CD4-positive, alpha-beta T cell (primary cell): ENCODE measurements at places on chromosomes 7 and 10.

DNA sequence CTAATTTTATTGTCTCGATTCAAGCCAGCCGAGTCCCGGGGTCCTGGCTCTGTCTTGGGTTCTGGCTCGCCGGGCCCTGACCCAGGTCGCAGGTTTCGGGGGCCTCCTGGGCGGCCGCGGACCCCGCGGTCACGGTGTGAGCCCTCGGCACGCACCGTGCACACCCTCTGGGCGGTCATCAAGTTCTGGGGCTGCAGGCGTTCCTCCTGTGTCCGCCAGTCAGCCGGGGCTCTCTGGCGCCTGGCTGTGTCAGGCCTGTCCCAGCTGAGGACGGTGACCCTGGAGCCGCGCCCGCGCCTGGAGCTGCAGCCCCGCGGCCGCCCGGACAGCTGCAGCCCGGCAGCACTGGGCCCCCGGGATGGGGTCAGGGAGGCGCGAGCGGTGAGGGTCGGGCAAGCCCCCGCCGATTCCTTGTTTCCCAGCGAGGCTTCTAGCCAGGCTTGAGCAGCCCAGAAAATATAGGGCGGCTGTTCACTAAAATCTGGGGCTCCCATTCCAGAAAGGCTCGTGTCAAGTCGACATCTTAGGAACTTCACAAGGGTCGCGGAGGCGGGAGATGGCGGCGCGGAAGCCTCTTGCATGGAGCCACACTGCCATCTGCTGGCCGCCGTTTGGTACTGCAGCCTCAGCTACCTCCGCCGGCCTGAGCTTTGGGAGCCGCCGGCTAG lies 4.2 kb upstream of the HOXA7 start:
- DNase-seq, result peak; percentile 92

DNA sequence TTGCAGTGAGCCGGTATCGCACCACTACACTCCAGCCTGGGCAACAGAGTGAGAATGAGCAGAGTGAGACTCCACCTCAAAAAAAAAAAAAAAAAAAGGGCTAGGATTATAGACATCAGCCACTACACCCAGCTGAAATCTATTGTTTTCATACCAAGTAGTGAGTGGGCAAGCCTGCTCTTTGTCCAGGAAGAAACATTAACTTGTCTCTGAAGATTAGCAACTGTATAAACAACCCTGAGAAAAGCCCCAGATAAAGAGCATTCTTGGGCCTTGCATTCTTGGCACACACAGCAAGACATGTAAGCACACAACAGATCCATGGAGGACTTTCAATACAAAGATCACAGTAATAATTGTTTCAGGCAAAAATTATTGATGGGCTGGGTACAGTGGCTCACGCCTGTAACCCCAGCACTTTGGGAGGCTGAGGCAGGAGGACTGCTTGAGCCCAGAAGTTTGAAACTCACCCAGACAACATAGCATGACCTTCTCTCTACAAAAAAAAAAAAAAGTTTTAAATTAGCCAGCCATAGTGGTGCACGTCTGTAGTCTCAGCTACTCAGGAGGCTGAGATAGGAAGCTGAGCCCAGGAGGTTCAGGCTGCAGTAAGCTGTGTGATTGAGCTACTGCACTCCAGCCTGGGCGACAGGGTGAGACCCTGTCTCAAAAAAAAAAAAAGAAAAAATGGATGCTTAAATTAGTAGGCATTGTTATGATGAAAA lies 4.4 kb downstream of the PSPH start:
- DNase-seq, result no peak

DNA sequence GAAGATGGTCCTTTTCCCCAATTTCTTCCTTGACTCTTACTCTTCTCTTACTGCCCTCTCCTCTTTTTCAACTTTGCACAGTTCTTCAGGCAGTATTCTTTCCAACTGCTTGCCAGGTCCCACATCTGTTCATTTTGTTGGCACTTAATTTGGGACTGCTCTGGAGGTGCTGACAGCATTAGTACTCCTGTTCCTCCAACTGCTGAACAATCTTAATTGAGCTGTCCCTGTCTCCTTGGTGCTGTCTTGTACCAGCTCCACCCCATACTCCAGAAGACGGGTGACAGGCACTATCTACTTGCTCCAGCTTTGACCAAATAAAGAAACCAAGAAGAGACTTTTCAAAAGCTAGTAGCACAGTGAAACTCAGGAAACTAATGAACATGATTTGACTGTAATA lies 160.0 kb downstream of the PDE1C start:
- no peak for DNase-seq

GRCh38 chr7:70572571-70572970 lies 559.4 kb upstream of the GALNT17 start:
- no peak for DNase-seq

DNA sequence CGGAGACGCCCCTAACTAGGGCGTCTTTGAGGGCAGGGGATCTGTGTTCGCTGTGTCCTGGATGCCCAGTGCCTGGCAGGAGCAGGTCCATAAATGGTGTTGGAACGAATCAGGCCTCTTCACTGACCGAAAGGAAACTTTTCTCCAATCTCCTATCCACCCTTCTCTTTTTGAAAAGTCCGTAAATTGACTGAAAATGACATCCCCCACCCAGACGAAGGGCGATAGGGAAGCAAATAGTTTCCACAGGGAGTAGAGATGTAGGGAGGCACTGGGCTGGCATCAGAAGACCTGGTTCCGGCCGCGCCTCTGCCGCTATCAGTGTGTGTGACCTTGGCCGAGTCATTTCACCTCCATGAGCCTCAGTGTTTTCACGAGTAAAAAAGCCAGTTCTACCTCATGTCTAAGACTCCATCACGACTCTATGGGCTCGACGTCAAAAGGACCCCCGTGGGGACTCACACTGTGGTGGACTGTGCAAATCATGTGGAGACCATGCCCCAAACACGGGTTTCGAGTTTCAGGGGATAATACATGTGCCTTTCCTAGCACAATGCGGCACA lies 497 bp upstream of the RAB11FIP2 start:
- no peak for DNase-seq

- DNase-seq, result no peak
Observed at GRCh38 chr7:143401265-143401664, 7.4 kb downstream of the EPHA1 start.

DNA sequence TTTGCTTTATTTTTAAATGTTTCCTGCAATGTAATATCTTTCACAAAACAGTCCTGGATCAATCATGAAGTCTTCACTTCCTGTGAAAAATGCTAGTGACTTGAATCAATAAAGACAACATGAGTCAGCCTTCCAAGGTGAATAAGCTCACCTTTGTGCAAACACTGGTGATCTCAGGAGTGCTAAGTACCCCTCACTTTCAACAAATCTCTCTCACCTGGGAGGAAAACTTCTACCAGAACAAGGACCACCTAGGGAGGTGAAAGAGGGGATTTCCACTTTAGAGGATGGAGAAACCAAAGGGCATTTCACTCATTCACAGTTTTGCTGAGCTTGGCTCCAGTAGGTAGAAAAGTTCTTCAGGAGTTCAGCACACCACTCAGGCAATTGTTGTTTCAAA lies 64.8 kb downstream of the CALD1 start:
- no peak for DNase-seq
